Activated CD8-positive, alpha-beta T cell treated with anti-CD3 and anti-CD28 coated beads, Interleukin-2, amount 10 ng/mL, durations not matched to agents 7 days and 5 days (primary cell): ENCODE measurements at places on chromosomes 4 and X.

DNA sequence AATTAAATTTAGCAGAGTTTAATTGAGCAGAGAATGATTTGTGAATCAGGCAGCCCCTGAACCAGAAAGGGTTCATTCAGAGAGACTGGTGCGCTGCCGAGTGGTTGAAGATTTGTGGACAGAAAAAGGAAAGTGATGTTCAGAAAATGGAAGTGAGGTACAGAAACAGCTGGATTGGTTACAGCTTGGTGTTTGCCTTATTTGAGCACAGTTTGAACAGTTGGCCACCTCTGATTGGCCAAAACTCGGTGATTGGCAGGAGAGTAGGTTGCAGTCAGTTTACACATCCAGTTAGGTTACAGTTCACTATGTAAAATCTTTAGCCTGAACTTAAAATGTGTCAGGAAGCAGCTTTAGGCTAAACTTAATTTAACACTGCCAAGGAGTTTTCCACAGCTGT lies 14.9 kb downstream of the MID1IP1 start:
- DNase-seq, result peak; percentile 65

GRCh38 chr4:183035726-183036415 lies 63.2 kb upstream of the WWC2 start:
- DNase-seq, result no peak

DNA sequence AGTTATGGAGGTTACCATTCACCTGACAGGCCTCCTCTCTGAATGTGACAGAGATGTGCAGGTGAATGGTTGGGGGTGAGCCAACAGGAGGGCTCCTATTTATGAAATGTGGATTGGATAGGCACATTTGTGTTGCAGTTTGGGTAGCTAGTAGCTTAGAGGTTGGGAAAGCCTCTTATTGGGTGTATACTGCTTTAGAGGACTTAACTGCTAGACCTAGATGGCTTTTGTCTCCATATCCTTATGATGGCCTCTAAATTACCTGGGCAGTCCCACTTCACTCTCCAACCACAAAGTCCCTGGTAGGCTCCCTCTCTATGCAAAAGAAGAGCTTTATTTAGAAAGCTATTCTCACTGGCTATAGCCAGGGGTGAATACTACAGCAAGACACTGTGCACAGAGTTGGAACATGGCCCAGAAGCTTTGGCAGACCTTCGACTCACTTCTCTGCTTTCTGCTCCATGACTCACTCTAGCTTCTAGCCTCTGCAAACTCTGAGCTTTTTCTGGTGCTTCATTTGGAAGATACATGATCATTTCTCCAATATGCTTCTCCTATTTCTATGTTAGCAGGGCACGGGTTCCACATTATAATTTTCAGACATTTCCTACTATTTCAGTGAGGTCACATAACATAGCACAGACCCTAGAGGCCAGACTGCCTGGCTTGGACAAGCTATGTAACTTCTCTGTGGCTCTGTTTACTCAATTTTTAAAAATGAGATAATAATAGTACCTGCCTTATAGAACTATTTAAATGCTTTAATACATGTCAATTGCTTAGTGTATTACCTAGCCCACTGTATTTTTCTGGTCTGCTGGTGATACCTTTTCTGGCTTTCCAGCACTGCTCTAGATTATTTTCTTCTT lies 6.0 kb upstream of the VGLL1 start:
- DNase-seq, result no peak

GRCh38 chr4:26815706-26816105 lies 44.9 kb upstream of the STIM2 start:
- no peak for DNase-seq

DNA sequence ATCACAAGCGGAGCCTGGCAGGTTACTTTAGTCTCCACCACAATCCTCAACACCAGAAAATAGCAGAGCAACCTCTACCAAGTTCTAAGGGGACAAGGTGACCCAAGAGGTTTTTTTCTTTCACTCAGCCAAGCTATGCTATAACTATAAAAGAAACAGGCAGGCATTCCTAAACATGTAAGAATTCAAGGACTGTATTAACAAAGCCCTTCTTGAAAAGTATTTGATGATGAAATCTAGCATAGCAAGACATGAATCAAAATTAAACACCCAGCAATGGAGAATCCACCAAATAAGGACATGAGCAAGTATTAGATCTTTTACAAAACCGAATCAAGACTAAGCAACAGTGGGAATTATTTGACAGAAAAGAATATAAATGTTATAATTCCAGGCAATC lies 25.7 kb upstream of the C1QTNF7 start:
- no peak for DNase-seq

DNA sequence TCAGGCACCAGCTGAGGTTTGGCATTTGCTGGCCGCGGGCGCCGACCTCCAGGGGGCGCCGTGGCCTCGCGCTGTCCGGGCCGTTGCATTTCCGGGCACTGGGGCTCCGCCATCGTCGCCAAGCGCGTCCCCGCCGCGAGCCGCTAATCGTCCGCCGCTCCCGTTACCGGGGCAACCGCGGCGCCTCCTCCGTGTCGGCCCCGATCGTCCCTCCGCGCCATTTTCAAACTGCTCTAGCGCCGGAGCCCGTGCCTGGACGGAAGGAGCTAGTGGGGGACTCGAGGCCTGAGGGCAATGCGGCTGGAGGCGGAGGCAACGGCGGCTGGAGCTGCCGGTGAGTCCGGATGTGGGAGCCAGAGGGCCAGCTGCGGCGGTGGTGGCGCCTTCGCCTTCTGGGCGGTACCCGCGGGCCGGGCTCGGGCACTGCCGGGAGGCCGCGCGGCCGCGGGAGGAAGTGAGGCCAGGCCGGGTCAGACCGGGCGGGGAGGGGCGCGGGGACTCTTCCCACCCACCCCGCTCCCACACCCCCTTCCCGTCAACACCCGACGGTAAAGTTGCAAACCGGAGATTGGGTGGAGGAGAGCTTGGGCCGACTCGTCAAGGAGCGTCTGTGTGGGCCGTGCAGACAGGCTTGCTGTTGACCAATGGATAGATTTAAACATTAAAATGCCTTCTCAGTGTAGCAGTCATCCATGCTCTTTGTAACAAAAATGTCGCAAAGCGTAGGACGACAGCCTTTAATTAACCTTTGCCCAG lies at the start of gene CEP135:
Gene CEP135, plus strand, starts transcription at position 220 of the 756 bp plus-strand sequence. CDS start 3,186 bp downstream, outside the sequence.
- DNase-seq, result peak; percentile 93

- DNase-seq, result no peak
Observed at GRCh38 chrX:45264865-45265264, 64.2 kb upstream of the DIPK2B start.

- DNase-seq, result no peak
Observed at GRCh38 chr4:113757486-113757885, 4.1 kb downstream of the CAMK2D start.

DNA sequence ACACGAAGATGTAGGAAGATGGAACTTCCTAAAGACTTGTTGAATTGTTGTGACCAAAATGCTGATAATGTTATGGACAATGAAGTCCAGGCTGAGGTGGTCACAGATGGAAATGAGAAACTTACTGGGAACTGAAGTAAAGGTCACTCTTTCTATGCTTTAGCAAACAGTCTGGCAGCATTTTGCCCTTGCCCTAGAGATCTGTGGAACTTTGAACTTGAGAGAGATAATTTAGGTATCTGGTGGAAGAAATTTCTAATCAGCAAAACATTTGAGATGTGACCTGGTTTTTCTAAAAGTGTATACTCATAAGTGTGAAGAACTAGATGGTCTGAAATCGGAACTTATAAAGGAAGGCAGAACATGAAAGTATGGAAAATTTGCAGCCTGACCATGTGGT lies 1785.9 kb downstream of the PCDH7 start:
- DNase-seq, result no peak

DNA sequence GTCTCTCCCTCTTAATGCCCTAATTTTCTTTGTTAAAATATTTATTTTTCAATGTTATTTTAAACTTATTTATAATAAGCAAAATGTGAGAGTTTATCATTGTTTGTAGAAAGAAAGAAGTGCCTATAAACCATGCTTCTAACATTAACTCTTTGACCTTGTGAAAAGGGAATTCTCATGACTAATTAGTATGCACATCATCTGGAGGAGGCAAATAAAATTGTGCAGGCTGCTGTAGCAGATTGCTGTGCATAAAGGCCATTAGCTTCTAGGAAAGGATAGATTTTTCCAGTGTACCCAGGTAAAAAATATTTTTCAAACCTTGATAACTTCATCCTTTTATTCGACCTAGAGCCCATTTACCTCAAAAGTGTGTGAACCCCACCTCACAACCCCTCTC lies 84.6 kb upstream of the GUCY1A1 start:
- DNase-seq, result no peak

GRCh38 chr4:90950385-90950841 lies 823.2 kb downstream of the CCSER1 start:
- DNase-seq, result no peak

GRCh38 chr4:61251129-61251528 lies 51.0 kb downstream of the ADGRL3 start:
- no peak for DNase-seq

- no peak for DNase-seq
Observed at GRCh38 chr4:8326206-8326605, 56.7 kb downstream of the HTRA3 start.

DNA sequence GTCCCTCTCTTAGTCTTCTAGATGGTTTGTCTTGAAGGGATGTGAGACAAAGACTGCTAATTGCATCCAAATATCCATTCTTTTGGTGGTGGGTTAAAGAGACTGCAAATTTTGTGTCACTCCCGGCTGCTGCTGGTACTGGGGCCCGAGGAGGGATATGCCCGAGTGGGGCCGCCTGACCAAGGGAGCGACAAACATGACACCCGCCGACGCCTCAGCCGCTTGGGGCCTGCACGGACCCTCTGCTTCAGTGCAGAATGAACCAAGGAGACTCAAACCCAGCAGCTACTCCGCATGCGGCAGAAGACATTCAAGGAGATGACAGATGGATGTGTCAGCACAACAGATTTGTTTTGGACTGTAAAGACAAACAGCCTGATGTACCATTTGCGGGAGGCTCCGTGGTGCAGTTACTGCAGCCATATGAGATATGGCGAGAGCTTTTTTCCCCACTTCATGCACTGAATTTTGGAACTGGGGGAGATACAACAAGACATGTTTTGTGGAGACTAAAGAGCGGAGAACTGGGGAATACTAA lies 13.6 kb upstream of the ARX start:
- DNase-seq, result no peak

- DNase-seq, result no peak
Observed at GRCh38 chrX:51917604-51918003, 24.2 kb downstream of the MAGED1 start.

DNA sequence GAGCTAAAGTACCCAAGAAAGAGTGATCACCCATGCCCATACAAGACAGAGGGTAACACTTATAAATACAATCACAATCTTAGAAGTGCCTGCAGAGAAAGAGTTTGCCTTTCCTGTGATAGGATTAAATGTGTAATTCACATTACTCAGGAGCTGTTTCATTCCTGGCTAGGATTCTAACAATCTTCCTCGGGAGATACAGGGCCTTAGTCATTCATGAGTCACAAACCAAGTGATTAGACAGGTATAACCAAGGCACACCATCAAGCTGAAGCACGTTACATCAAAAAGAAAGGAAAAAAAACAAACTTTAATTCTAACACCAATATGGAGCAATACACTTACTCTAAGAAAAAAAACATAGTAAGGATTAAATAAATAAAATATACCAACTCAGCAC lies 14.9 kb downstream of the ABCG2 start:
- DNase-seq, result no peak

- no peak for DNase-seq
Observed at GRCh38 chr4:102823897-102824296, 3.5 kb downstream of the UBE2D3 start.

DNA sequence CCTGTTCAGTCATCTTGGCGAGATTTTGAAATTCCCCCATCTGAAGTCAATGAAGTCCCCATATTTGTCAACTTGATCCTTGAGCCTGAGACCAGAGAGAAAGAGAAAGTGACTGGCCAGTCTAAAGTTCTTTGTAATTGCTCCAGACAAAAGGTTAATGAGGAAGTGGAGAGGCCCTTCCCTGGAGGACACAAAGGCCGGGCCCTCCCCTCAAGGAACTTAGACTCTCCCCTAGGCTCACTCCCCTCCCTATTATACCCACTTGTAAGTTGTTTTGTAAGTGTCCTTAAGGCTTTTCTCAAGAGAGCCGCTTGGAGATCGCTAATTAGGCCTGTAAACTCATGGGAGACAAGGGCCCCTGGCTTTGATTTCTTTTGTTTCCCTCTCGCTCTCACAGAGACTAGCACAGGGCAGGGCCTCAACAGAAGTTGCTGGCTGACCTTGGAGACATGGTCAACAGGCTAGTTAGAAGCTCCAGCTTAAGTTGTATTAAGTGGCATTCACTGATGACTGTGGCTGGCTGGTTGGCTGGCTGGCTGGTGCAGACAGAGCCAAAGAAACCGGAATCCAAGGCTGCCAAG lies 20.3 kb upstream of the GPC4 start:
- no peak for DNase-seq

DNA sequence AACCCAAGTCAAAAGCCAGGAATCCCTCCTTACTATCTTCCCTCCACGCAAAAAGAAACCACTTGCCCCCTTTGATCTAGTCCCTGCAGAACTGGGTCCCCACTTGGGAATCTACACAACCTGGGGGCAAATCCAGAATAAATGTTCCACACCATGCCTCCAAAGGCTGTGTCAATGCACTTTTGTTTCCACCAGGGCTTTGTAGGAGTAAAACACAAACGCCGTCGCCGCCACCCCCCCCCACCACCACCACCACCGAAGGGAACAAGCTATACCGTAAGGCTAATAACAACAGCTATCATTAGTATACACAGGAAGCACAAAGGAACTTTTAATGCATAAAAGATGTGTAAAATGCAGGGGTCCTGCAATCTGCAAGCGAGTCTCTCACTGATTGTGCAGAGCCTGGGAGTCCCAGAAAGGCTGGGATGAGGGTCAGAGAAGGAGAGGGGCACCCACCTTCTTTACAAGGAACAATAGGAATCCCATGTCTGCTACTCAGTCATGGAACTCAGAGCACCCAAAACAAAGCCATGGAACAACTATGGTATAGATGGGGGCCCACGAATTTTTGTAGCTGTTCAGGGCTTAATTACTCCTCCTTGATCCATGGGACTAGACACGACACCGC lies 13.2 kb downstream of the BCOR start:
- no peak for DNase-seq

DNA sequence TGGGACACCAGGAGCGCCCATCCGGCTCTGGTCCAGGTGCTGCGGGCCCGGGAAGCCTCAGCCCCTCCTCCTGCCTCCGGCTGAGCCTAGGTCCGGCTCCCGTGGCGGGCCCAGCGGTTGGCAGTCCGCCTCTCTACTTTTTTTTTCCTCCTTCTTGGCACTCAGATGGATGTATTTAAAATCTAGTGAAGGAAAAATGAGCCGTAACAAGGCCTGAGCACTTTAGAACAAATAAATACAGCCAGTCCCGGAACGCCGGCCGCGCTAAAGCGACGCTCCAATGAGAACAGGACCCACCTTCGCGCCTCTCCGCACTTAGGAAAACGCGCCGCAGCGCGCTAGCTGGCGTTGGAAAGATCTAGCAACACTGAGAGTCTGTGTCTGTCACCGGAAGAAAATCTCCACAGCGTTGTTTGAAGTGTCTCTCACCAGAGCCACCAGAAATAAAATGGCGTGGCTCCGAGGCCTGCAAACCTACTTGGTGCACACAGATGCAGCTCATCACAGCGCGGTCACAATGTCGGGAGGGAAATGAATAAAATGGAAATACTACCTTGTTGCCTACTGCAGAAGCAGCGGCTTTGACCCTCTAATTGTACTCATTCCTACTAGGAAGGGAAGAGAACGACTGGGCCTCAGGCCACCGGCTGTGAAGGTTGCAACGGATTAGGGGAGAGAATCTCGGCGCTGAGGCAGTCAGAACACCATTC lies 4.7 kb downstream of the NEUROG2 start:
- DNase-seq, result no peak

- DNase-seq, result no peak
Observed at GRCh38 chrX:113996781-113997180, 587.1 kb upstream of the HTR2C start.

GRCh38 chr4:26152056-26152455 lies 168.8 kb upstream of the RBPJ start:
- no peak for DNase-seq

- no peak for DNase-seq
Observed at GRCh38 chr4:74258963-74259362, 49.3 kb upstream of the EPGN start.
